Activated T-helper 1 cell treated with Interleukin-2 at 50 U/mL for 16 hours (primary cell): ENCODE measurements at places on chromosomes 5 and 9.
A peak's percentile ranks its signal among the peaks of the same experiment; 100 is the strongest.

- no peak for DNase-seq
Measured at GRCh38 chr5:43664501-43665040, 61.6 kb downstream of the NNT start.

GRCh38 chr9:100445161-100445902 lies 18.4 kb downstream of the MSANTD3 start:
- no peak for DNase-seq

DNA sequence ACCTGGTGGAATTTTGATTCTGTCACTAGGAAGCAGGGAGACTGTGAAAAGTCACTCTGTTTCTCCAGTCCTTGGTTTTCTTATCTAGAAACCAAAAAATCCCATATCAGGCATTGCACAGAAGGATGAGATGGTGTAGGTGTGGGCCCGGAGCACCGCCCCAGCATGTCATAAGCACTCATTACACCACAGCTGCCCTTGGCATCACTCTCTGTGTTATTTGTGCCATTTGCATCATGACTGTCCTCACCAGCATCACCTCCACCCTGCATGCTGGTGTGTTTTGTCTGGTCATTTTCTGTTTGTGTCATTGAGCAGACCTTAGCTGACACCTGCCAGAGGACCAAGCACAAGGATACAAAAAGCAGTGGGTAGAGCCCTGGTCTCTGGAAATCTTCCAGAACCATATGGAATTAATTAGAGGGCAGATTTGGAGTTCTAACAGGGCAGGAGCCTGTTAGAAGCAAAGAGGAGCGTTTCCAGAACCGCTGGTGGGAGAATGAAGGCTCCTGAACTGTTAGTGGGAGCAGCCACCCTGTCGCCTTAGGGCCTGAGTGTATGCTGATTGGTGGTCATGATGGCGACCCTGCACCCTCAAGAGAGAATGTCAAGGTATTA lies 99.3 kb downstream of the AMBP start:
- no peak for DNase-seq

GRCh38 chr5:139745132-139745799 lies 50.3 kb upstream of the PSD2 start:
- no peak for DNase-seq

DNA sequence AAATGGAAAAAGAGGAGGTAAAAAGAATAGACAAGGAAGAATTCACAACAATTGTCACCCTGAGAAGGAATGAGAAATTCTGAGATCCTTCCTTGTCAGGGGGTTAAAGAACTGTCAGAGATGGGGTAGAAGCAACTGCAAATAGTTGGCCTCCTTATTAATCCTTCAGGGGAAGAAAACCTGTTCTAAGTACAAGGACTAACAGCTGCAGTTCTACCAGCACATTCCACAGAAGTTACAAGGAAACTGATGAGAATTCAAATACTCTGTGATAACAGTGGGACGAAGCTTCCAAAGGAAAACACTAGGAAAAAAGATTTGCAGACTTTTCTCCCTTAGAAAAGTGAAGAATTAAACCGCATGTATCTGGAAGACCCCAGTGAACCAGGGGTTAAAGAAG lies 93.7 kb downstream of the OR2K2 start:
- no peak for DNase-seq

GRCh38 chr9:72681283-72681630 lies 159.8 kb downstream of the TMC1 start:
- no peak for DNase-seq

- no peak for DNase-seq
Measured at GRCh38 chr5:155605920-155606319, 592.4 kb downstream of the KIF4B start.

DNA sequence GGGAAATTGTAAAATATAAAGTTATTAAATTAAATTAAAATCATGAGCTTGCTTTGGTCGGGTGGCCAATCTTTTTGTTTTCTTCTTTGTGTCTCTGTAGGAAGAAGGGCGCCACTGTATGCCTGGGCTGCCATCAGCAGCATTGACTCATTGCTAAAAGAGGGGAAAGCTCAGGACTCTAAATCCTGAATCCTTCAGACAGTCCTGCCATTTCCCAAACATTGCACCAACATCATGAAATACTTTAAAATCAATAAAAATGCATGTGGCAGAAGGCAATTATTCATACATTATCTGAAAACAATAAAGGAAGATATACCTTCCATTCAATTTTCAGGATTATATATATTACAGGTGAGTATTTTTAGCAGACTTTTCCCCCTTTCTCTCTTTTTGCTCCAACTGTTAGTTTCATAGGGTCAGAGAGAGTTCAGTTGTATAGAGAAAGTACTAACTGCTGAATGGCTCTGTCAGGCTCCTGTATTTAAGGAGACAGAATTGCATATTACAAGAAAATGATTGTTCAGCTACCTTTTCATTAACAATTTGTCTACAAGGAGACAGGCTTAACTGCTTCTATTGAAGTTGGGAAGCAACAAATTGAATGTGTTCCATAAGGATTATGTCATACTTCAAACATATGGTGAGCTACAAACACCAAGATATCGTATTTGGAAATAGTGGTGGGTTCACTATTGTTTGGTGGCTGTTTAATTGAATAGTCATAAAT lies 95.7 kb downstream of the ATPSCKMT start:
- DNase-seq, result no peak

DNA sequence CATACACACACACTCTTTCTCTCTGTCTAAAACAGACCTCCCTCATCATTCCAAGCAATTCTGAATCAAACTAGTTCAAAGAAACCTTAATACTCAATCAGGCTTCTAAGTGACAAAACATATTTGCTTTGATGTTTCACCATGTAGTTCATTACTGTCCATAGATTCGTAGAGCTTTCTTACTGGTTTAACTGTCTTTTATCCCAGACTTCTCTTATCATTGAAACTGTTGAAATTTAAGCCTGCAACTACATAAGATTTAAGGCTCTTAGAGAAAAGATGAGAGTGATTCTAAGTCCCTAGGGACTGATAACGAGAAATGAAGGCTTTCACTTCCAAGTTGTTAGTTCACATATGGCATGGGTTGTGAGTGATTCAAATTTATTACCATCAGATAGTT lies 11.0 kb upstream of the PLAC8L1 start:
- no peak for DNase-seq

DNA sequence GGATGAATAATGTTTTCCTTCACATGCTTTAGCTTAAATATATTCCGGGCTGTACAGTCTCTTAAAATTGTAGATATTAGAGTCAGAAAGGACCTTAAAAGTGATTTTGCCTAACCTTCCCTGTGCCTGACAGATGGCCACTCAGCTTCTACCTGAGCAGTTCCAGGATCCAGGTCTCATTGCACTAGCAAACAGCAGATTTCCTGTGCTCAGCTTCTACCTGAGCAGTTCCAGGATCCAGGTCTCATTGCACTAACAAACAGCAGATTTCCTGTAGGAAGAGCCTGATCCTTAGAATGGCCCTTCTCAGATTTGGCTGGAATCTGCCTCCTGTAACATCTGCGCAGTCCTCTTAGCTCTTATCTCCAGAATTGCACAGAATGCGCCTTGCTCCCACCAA lies 219.8 kb downstream of the AOPEP start:
- no peak for DNase-seq

DNA sequence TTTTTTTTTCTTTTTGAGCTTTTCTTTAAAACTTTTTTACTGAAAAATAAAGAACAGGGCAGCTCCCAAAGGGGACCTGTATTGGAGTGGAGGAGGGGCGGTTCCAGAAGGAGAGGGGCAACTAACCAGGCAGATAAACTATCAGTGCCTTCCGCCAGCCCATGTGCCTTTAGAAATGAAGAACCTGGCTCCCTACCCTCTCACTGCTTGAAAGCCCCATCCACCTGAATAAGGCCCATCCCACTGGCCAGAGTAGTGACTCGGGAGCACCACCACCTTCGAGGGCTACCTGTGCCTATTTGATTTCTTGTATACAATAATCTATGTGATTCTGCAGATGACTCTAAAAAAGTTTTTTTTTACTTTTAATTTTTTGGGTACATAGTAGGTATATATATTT lies 276.7 kb downstream of the PSAT1 start:
- DNase-seq, result no peak

GRCh38 chr5:31846934-31847333 lies 208.0 kb downstream of the PDZD2 start:
- DNase-seq, result no peak

GRCh38 chr5:135211083-135211790 lies 177.2 kb upstream of the PITX1 start:
- no peak for DNase-seq

GRCh38 chr9:18935541-18935940 lies 97.5 kb downstream of the SAXO1 start:
- DNase-seq, result no peak

GRCh38 chr9:79768194-79768593 lies 196.4 kb downstream of the TLE4 start:
- DNase-seq, result no peak

DNA sequence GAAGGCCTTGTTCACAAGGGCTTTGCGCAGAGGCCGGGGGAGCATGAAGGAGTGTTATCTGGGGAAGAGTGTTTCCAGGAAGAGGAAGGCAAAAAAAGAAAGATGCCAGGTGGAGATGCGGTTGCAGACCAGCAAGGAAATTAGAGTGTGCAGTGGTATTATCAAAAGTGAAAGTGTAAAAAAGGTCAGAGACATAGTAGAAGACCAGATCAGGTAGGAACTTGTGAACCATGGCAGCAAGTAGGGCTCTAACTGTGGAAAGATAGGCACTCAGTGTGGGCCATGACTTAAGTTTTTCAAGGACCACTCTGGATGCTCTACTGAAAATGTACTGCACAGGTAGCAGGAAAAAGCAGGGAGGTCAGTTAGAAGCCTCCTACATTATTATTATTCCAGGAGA lies 90.1 kb upstream of the SPOCK1 start:
- DNase-seq, result no peak

DNA sequence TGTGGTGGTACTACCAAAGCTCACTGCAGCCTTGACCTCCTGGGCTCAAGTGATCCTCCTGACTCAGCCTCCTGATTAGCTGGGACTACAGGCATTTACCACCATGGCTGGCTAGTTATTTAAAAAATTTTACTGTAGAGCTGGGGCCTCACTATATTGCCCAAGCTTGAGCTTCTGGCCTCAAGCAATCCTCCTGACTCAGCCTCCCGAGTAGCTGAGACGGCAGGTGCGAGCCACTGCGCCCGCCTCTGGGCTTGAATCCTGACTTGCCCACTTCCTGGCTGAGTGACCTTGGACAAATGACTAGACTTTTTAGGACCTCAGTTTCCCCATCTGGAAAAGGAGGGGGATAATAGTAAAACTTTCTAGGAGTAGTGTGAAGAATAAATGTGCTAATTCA lies 32.1 kb downstream of the NCS1 start:
- DNase-seq, result no peak

- no peak for DNase-seq
Measured at GRCh38 chr9:133740911-133741310, 2.8 kb upstream of the SARDH start.

DNA sequence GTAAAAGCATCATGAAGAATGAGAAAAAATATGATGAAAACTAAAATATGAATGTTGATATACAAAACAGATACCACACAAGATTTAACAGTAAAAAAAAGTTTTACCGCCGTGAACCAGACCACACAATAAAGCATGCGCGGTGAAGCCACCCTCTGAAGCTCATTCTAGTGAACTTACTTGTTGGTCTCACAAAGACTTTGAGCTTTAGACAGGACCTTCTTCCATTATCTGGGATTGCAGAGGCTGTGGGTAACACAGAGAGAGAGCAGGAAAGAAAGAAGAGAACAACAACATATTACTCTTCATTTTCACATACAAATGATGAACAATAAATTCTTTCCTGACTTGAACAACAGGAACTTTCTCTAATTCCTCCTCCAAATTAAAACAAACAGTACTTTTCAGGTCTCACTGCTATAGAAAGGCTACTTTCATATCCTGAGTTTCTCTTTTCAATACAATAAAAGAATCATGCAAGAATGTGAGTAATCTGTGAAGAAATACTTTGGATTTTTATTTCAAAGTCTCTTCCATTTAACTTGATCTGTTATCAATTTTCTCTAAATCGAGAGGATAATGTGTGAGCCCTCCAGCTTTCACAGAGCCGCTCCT lies 283.1 kb downstream of the EFNA5 start:
- DNase-seq, result no peak

DNA sequence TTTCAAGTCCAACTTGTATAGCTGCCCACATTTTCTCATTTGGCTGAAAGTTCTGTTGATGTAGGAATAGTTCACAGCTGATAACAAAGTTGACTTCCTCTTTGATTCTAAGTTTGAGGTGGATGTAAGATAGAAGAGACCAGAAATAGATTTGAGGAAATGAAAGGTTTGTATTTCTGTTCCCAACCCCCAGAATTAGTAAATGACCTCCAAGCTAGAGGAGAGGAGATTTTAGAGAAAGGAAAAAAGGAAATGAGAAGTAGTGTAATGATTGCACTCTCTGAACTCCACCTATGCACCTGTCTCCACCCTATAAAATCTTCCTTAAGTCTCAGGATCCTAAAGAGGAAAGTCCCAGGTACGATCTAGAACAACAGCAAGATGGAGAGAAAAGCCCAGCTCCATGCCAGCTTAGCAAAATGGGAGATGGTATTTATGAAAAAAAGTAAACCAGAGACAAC lies 130.4 kb upstream of the POC5 start:
- DNase-seq, result no peak

DNA sequence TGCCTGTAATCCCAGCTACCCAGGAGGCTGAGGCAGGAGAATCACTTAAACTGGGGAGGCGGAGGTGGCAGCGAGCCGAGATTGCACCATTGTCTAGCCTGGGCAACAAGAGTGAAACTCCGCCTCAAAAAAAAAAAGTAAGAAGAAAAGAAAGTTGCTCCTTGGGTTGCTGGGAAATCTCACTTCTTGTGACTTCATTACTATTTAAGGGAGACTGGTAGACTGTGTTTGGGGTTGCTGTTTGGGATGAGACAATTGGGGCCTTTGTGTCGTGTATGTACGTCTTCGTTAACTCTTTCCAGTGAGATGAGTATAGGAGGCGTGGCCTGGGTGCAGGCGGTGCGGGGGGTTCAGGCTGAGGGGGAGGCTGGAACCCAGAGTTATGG lies 11.6 kb downstream of the NDST1 start:
- no peak for DNase-seq

DNA sequence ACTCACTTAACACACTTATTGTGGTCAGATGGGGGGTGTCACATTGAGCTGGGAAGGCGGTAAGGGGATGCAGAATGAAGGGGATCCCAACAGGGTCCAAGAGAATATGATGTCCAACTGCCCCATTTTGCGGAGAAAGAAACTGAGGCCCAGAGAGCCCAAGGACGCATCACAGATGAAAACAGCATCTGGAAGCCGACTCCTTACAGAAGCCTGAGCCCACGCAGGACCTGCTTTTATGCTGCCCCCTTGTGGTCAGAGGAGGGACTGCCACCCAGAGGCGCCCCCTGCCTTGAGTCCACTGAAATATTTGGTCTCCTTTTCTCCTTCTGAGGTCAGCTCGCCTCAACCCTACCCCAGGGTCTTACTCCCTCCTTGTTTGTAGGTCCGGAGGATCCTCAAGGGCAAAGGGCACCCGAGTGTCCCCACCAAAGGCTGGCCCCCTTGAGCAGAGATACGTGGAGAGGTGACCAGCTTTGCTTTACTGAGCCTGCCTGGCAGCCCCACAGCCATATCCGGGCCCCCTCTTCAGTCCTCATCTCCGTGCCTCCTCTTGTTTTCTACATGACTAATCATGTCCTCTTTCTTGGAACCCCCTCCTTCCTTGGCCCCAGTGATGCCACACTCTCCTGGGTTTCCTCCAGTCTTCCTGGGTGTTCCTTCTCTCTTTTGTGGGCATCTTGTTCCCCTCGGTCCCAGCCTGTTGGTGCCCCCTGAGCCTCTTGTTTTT lies 30.0 kb upstream of the TTLL11 start:
- DNase-seq, result peak; percentile 46
